ENCODE measurements at places on chromosomes 4 and X.

DNA sequence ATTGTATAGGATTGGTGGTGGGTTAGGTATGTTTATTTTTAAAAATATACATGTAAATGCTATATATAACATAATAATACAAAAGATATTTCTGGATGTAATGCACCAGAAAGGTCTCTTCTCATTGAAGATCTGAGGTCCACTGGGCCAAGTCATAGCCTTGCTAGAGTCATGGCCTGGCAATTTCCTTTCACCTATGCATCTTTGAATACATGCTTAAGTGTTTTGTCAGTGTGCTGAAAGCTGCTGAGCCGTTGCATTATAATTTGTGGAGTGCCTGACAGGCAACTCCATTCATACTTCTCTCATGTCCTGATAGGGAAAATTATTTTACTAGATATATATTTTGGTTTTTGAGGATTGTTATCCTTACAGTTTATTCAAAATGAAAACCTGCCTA is 410.2 kb upstream of the CT83 start:
- H3K4me1 ChIP-seq: no peaks in the 10 kb centered on the region
- no peak overlapping the region for H3K4me3 ChIP-seq
- DNase-seq: no peak
- H3K27ac ChIP-seq: peak overlapping the region; percentile 37
- no peaks in the 10 kb centered on the region for H3K27me3 ChIP-seq

GRCh38 chr4:77189412-77189811 is 32.4 kb downstream of the CCNG2 start:
- H3K4me1 ChIP-seq: no peaks in the 10 kb centered on the region
- H3K27me3 ChIP-seq: peaks cover 3% of the 10 kb centered on the region
- DNase-seq: no peak
- H3K4me3 ChIP-seq: no peak overlapping the region

DNA sequence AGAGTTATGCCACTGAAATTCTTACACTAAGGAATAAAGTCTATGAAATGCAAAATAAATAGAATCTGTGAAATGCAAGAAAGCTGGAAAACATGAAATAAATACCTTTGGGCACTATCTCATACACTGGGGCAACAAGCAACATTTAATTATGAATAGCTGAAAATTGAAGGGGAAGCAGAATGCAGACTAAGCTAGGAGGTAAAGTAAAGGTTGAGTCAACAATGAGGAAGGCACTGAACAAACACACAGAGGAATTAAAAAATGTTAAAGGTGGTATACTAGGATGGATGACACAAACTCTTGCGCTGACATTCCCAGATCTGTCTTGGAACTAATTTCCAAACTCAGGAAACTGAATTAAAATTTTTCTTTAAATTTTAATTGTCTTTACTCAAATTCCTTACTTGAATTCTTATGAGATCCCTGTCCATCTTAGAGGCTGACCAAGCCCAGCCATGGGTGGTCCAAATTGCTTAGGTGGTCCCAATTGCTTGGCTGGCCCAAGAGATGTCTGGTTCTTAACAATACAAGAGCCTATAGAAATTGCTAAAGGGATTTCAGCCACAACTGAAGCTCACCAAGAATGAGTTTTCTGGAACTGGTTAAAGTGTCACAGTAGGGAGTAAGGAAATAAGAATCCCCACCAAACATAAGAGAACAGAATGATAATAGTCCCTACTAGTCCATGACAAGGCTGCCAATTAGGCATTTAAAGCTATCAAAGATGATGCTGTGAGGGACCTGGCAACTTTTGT is 41.3 kb upstream of the ZCCHC13 start:
- DNase-seq: no peak
- no peak overlapping the region for H3K4me3 ChIP-seq
- H3K27me3 ChIP-seq: no peaks in the 10 kb centered on the region
- no peaks in the 10 kb centered on the region for H3K36me3 ChIP-seq
- H3K27ac ChIP-seq: no peak overlapping the region
- H3K4me1 ChIP-seq: no peaks in the 10 kb centered on the region

DNA sequence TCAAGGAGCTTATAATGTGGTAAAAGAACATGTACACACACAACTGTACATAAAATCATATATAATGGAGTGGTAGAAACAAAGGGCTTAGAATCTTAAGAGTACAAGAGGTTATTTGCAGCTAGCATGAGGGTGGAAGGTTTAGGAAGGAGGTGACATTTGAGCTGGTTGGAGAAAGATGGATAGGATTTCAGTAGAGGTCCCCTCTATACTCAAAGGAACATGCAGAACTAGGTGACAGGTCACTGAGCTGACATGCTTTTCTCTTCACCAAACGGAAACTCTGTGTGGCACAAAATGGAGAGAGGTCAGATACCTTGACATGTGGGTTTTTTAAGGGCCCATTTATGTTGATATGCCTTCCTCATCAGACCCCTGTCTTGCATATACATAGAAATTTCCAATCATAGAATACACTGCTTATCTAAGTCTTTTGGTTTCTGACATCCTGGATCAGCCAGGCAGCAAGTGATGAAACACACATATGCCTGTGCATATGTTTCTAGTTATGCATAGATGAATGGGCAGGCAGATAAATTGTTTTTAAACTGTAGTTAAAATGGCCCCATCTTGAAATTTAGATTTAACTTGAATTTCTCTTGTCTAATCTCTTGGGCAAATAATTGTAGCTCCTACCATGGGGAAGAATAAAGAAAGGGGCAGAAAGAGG is 29.3 kb downstream of the CLCN5 start:
- no peak overlapping the region for H3K4me3 ChIP-seq
- no peak overlapping the region for H3K27ac ChIP-seq
- H3K4me1 ChIP-seq: no peaks in the 10 kb centered on the region
- no peaks in the 10 kb centered on the region for H3K27me3 ChIP-seq

DNA sequence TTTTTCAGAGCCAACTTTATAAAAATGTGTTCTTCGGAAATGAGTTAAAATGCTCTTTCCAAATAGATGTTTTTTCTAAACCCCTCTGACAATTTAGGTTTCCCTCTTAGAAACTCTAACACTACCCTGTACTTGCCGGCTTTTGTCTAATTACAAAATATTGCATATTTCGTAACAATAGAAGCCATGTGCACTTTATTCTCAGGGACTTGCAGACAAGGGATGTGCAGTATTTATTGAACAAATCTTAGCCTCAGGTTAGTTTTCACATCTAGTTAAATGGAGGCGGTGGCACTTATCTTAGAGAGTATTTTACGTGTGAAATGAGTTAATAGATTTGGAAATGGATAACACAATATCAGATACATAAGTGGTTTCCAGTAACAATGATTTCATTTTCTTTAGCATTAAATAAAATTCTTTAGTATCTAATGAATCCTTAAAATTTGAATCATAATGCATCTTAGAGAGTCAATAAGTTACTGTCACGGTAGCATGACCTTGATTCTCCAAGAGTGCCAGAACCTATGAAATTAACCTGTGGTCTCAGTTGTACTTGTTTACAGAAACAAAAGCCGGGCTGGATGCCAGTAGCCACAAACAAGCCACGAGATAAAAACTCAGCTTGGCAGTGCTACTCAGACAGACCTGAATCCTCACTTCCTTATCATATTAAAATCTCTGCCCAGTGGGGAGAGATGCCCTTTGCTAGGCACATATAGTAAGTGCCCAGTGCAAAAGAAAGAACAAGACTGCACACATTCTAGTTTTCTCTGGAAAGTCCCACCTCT is 772 bp upstream of the PABPC4L start:
- no peaks in the 10 kb centered on the region for H3K27me3 ChIP-seq
- H3K36me3 ChIP-seq: no peaks in the 10 kb centered on the region
- H3K4me3 ChIP-seq: peak overlapping the region; percentile 62
- DNase-seq: peak; percentile 47
- no peaks in the 10 kb centered on the region for H3K4me1 ChIP-seq

DNA sequence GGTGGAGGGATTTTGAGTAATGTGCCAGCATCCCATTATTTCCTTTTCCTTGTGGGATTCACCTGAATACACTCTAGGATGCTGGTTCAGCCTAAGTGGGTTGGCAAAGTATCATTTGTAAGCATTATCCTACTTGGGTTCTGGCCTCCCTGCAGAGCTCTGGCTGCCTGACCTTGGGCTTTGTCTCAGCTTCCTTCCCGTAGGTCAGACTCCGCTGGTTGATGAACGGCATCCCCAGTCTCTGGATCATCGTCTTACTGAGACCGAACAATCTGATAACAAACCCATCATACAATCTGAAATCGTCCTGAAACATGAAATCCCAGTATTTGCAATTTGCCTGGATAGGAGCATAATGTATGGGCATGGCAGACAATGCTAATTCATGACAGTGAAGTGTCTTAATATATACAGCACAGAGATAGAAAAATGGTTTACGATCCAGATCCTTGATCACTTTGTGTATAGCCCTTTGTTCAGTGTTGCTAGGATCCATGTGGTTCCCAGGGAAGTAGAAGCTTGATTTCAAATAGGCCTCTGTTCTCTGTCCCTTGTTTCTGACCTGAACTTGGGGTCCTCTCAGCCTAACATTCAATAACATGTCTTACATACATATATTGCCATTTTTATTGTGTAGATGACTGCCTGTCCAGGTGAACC is 5.5 kb downstream of the MID2 start:
- no peaks in the 10 kb centered on the region for H3K36me3 ChIP-seq
- no peaks in the 10 kb centered on the region for H3K4me1 ChIP-seq
- no peak overlapping the region for H3K27ac ChIP-seq
- no peak overlapping the region for H3K4me3 ChIP-seq
- H3K27me3 ChIP-seq: no peaks in the 10 kb centered on the region
- DNase-seq: no peak

DNA sequence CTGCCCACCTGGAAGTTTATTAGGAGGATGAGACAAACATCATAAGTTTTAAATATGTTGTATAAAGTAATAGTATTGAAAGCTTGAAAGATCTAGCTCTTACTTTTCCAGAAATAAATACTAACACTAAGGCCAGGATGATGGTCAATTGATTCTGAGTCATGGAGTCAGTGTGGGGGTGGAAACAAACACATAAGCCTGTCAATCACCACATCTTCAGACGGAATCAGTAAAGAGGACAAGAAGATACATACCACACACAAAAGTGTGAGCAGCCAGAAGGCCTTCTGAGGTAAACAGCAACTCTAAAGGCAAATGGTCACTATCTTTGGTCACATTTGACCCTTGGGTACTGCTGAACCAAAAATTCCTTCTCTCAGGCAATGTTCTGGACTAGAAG is 365.0 kb upstream of the RASGEF1B start:
- no peaks in the 10 kb centered on the region for H3K4me1 ChIP-seq
- no peak for DNase-seq
- no peak overlapping the region for H3K27ac ChIP-seq
- no peaks in the 10 kb centered on the region for H3K36me3 ChIP-seq

DNA sequence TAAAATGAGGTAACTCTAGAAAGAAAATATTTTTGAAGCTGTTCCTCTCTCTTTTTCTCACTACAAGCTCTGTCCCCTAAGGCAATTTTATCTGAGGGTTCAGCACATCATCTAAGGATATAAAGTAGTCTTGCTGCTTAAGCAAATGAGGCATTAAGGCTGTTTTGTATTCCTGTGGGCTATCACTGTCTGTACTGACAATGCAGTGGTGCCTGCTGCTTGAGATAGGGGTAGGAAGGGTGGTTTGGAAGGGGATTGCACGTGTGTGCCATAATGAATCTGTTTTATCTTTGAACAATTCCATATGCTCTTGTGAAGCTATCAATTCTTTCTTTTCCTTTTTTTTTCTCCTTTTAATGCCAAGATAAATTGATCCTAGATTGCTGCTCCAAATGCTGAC is 128.0 kb upstream of the ATOH1 start:
- no peaks in the 10 kb centered on the region for H3K27me3 ChIP-seq
- no peaks in the 10 kb centered on the region for H3K4me1 ChIP-seq
- H3K4me3 ChIP-seq: no peak overlapping the region
- no peak for DNase-seq

GRCh38 chr4:22962295-22962694 is 269.6 kb downstream of the GBA3 start:
- no peaks in the 10 kb centered on the region for H3K4me1 ChIP-seq
- DNase-seq: peak; percentile 59
- no peaks in the 10 kb centered on the region for H3K36me3 ChIP-seq
- H3K4me3 ChIP-seq: no peak overlapping the region
- H3K27me3 ChIP-seq: no peaks in the 10 kb centered on the region

DNA sequence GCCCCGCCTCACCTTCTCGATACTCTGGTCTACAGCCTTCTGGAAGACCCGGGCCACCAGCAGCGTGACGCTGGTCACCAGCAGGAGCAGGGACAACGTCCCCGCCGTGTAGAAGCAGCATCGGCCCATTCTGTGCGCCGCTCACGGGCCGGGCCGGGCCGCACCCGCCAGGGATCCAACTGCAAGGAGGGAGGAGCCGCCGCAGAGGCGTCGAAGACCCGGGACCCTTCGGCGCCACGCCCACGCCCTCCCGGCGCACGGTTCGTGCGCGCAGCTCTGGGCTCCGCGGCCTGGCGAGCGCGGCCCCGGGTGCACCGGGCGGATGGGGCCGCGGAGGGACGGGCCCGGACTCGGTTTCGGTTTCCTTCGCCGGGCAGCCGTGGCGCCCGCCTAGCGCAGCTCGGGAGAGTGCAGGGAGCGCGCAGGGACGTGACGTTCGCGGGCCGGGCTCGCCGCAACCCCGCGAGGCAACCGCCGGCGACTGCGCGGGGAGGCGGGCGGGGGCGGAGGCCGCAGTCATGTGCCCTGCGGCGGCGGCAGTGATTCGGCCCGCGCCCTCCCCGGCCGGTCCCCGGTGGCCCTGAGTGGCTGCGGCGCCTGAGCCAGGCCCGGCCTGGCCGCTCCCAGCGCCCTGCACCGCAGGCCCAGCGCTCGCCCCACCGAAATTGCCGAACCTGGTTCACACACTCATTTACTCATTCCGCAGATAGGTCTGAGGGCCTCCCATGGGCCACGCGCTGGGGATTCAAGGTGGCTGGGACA is at the start of gene SCARB2:
SCARB2 (minus strand) TSS at position 410 of the 762 bp plus-strand sequence; CDS start at position 129, 281 bp downstream.
- H3K27me3 ChIP-seq: no peaks in the 10 kb centered on the region
- H3K36me3 ChIP-seq: no peaks in the 10 kb centered on the region
- DNase-seq: peak; percentile 85
- H3K4me1 ChIP-seq: peaks cover 14% of the 10 kb centered on the region
